ENCODE measurements at places on chromosomes 11 and 22. TPM values are rescaled to one million over a fixed set of nuclear protein-coding genes. Genes with fewer than 3 reads are reported as not detected.

The RIBC2 gene
- polyA plus RNA-seq: 0.16 TPM

The RBMXL2 gene
- polyA plus RNA-seq: not detected

The ACR gene
- polyA plus RNA-seq: 0.41 TPM

The CBLIF gene
- not detected for polyA plus RNA-seq

The ZC3H7B gene
- 35.2 TPM for polyA plus RNA-seq

The CBX7 gene
- polyA plus RNA-seq: 69.0 TPM

The OR51I2 gene
- not detected for polyA plus RNA-seq

The VSTM5 gene
- polyA plus RNA-seq: 0.07 TPM

The SMC1B gene
- polyA plus RNA-seq: not detected

The SLC17A6 gene
- polyA plus RNA-seq: not detected
